ENCODE measurements at places on chromosomes 1 and 21.

DNA sequence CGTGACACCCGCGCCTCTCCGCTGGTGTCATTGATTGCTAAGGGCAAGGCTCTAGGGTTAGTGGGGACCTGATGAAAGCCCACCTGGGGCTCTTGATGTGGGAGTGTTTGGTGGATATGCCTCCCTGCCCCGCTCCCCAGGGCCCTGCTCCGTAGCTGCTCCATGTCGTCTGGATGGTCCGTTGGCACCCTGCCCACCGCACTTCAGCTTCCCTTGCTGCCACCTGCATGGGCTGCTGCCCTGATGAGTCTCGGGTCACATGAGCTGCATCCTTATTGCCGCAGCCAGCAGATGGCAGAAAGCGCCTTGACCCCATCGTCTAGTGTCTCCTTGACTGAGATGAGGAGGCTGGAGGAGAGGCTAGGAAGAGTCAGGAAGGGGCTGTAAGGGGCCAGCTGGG lies 439.4 kb downstream of the CAMTA1 start:
- DNase-seq: no peak

- no peak for DNase-seq
Measured at GRCh38 chr1:232108598-232108997, 482.0 kb downstream of the DISC1 start.

- no peak for DNase-seq
Measured at GRCh38 chr1:23905461-23906025, 7.6 kb downstream of the CNR2 start.

- DNase-seq: no peak
Measured at GRCh38 chr1:36458910-36459309, 5.3 kb downstream of the MRPS15 start.

DNA sequence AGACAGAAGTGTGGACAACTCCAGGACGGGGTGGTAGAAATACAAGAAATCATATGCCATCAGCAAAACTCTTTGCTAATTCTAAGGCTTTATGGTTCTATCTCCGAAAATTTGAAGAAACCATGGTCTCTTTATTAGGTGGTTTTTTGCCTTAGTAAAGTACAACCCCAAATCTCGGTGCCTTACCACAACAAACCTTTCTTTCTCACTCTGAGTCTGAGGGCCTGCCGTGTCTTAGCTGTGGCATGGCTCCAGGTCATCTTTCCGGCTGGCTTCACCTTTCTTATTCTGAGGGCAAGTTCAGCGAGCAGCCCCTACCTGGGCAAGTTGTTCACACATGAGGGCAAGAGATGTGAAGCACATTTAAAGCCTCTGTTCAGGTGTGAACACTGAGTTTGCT lies 280.6 kb downstream of the TTLL7 start:
- DNase-seq: no peak

- no peak for DNase-seq
Measured at GRCh38 chr1:68608289-68608688, 111.4 kb upstream of the DEPDC1 start.

DNA sequence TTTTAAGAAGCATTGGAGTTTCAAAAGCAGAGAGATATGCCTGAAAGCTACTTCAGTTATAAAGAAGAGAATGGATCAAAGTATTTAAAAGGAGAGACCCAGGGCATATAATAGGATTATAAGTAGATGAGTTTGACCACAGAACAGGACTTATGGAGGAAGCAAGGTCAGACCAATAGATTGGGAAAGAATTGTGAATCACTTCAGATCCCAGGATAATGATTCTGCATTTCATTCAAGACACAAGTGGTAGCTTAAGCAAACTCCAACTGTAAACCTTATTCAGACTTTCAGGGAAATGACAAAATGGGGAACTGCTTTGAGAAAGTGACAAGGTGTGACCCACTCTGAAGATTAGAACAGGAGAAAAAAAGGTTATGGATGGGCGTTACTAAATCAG lies 18.9 kb upstream of the OR10J5 start:
- no peak for DNase-seq

GRCh38 chr1:64898107-64898861 lies 68.1 kb downstream of the JAK1 start:
- DNase-seq: no peak

DNA sequence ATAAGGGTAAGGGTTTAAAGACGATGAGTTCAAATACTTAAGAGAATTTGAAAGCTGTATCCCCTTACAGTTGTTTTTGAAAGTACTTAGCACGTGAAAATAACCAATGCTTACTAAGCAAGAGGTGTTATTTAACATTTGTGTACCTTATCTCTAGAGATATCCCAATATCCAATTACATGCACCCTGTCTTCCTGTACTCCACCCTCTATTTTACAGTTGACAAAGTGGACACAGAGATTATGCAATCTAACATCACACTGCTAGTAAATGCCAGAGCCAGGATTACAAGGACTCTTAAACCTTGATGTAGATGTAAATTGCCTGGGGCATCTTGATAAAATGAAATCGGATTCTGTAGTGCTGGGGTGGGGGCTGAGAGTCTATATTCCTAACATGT lies 72.0 kb downstream of the GDAP2 start:
- DNase-seq: no peak

GRCh38 chr1:234573711-234574299 lies 36.2 kb downstream of the IRF2BP2 start:
- DNase-seq: no peak

Measured in T-helper 17 cell (primary cell).